ENCODE measurements at places on chromosomes 6 and 20.

- DNase-seq, result no peak
These were observed 71.8 kb upstream of the DSP start for GRCh38 chr6:7469696-7470095.

DNA sequence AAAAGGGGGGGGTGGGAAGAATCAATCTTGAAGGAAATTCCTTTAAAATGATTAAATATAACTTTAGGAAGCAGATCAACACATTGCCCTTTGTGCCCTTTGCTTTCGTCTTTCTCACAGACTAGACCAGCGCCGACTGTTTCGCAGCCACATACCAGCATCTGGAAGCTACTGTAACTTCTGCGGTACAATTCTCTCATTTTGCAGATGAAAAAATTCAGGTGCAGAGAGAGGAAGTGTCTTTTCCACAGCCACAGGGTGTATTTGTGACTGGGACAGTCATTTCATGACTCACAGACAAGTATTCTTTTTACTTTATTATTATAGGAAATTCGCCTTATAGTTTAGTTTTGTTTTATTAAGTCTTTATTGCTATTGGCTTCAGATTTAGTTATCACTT lies 84.2 kb downstream of the UST start:
- DNase-seq, result no peak

DNA sequence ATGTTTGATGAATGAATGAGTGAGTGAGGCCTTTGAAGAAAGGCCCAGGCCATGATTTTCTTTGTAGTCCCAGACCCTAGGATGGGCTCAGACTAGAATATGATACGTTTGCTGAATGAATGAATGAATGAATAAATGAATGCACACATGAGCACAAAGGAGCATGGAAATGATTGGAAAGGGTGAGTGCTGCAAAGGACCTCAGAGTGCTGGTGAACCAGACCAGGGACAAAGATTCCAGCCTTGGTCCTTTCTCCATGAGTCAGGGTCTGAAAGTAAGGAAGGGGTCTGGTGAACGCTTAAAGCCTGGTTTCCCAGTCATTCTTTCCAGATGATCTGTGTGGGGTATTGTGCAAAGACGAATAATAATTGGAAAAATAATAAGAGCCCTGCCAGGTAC lies 40.0 kb upstream of the MRPS18A start:
- DNase-seq, result no peak

DNA sequence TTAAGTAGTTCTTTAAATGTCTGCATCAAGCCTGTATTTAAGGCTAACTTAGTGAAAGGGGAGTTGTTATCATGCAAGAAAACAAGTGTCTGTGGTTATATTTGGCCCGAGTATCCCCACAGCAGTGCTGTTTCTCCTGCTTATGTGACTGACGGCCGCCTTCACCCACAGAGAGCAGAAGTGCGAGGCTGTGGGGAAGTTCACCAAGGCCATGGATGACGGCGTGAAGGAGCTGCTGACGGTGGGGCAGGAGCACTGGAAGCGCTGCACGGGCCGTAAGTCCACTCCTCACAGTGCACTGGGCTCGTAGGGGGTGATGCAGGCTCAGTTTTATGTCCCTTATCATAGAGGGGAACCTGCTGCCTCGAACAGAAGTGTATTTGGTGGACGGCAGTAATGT lies 53.2 kb upstream of the SYNJ2 start:
- no peak for DNase-seq

DNA sequence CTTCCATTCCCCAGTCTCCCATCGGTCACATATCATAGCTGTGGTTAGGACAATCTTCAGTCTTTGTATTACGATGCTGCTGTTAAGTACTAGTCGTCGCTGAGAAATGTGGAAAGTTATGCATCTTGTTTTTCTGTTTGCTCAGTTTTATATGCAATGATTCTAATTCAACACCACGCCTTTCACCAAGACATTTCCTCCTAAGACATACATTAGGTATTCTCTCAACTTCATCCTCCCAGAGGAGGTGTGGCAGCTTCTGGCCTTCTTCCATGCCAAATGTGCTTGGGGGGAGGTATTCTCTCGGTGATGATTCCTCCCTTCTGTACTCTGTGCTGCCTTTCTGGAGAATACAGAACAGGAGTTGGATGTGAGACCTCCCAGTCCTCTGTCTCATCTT lies 66.1 kb downstream of the B4GALT5 start:
- no peak for DNase-seq

- DNase-seq, result no peak
These were observed 15.4 kb upstream of the MYLK2 start for GRCh38 chr20:31803552-31804291.

DNA sequence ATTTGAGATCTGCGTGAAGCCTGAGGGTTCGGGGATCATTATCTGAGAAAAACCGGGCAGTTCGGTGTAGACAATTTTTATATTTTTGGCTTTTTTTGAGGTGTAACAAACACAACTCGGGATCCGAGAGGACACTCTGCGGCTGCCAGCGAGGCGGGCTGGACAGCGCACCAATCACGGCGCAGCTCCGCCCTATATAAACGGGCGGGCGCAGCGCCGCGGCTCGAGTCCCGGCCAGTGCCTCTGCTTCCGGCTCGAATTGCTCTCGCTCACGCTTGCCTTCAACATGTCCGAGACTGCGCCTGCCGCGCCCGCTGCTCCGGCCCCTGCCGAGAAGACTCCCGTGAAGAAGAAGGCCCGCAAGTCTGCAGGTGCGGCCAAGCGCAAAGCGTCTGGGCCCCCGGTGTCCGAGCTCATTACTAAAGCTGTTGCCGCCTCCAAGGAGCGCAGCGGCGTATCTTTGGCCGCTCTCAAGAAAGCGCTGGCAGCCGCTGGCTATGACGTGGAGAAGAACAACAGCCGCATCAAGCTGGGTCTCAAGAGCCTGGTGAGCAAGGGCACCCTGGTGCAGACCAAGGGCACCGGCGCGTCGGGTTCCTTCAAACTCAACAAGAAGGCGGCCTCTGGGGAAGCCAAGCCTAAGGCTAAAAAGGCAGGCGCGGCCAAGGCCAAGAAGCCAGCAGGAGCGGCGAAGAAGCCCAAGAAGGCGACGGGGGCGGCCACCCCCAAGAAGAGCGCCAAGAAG lies 69.0 kb downstream of the HFE start:
- peak; percentile 93 for DNase-seq

DNA sequence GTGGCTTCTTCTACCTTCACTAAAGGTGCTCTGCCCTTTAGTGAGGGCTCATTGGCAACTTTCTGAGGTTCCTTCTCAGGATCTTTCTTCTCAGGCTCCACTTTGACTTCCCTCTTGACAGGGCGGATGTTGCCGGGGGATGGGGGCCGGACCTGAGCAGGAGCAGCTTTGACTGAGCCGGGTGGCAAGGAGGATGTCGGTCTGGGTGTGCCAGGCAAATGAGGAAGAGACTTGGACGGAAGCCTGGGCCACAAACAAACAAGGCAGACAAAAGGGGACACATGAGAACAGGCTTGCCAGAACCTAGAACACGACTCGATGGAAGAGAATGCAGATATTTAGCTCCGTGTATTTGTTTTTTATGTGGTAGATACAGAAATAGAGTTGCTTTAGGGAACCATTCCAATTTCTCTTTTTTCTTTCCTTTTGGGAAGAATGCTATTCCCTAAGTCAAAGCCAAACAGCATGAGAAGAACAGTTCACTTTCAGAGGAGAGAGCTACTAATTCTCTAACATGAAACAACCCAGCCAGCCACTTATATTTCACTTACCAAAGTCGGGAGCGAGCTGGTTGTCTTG lies 76.2 kb upstream of the BCLAF1 start:
- DNase-seq, result no peak

DNA sequence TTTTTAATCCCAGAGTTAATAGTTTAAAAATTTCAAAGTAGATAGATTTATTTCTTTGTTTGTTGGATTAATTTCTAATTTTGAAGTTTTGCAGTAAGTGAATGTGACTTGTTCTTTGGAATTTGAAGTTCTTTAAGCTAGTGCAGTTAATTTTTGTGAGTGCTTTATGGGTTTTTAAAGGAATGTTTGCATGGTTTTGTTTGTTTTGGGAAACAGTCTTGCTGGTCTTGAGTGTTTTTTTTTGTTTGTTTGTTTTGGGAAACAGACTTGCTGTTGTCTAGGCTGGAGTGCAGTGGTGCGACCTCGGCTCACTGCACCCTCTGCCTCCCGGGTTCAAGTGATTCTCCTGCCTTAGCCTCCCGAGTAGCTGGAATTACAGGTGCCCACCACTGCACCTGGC lies 9.5 kb downstream of the PANK2 start:
- DNase-seq, result no peak

- DNase-seq, result no peak
These were observed 47.9 kb upstream of the ARID1B start for GRCh38 chr6:156729248-156729647.

DNA sequence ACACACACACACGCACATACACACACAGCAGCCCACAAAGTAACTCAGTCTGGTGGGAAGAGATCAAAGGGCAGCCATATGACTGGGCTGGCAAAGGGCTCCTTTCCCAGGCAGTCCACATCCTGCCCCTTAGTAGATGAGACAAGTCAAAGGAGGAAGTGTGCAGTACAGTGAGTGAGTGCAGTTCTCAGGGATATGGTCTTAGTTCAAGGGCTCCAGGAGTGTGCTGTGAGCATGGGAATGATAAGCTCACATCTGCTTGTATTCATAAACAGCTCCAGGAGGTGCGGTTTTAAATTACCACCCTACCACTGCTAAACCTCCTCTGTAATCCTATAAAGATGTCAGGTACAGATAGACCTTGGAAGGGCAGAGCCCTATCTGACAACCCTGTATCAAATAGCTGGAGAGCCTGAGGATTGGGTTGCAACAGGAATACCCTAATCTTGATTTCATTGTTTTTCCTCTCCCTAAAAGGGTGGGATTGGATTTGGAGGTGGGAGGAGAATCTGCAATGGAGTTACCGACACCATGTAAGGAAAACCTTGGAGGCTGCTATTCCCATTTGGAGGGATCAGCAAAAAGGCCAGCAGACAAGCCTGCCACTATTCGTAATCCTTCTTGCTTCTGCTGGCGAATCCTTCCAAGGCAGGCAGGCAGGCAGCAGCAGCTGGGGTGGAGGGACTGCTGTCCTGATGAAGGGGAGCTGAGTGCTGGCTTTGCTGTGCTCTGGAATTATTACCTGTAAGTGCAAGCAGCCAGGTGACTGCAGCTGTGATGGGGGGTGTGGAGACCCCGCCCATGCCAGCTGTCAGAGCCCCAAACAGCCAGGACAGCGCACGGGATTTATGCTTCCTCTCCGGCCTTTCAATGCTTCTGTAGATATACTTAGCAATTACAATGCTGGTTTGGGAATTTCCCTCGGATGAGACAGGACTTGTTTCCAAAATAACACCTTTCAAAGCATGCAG lies 342.7 kb downstream of the PRL start:
- peak; percentile 27 for DNase-seq

- no peak for DNase-seq
These were observed 105.2 kb upstream of the TRAF3IP2 start for GRCh38 chr6:111710911-111711310.

- peak; percentile 73 for DNase-seq
These were observed 16.5 kb downstream of the MTHFD1L start for GRCh38 chr6:150881911-150882481.

- no peak for DNase-seq
These were observed 92.3 kb downstream of the ATRN start for GRCh38 chr20:3563133-3563532.

DNA sequence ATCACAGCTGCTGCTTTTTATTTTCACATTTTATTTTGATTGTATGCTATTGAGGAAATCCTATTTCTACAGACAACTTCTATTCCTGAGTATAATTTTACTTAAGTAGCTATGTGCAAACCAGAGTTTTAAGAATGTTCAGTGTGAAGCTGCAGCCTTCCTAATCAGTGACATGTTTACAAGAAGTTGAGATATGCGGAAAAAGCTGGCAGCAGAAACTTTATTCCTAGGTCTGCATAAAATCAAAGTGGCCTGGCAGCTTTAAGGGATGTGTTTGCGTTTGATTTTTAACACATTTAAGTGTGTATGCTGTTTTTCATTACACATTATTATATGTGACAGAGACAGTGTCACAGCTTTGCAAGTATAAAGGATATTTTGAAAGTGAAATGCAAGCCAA lies 26.3 kb downstream of the MAPK14 start:
- DNase-seq, result no peak

DNA sequence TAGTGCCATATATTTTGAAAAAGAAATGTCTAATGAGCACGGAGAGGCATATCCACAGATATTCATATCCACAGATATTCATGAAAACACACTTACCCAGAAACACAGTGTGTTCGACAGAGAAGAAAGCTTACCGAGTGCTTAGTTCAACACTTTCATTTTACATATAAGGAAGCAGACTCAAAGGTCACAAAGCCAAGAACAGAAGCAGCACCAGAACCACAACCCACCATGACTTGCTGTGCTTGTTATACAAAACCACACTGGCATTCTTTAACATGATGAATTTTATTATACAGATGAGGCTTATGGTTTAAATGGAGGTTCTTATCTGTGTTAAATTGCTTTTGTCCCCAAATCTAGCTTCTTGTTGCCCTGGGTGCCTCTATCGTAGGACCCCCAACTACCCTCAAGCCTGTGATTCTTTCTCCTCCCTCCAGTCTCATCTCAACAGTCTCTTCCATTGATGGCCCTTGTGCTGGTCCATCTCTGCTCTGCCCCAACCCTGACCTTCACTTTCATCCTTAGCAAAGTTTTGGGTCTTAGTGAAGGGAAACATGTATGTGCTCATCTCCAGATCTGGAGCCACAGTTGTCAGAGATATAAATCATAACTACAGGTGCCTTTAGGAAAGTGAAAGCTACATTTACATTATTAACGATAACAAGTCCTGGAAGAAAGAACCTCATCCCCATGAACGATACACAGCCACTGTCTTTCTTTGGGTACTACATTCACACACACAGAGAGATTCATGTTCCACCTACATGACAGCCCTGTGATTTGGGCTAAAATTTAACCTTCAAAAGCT lies 40.0 kb downstream of the SF3B5 start:
- DNase-seq, result no peak

Data from brain (organoid and tissue), 16 donors.